ENCODE measurements at places on chromosomes 5 and 9.

GRCh38 chr5:73312146-73312871, 136.3 kb downstream of the FOXD1 start:
- DNase-seq = no peak

DNA sequence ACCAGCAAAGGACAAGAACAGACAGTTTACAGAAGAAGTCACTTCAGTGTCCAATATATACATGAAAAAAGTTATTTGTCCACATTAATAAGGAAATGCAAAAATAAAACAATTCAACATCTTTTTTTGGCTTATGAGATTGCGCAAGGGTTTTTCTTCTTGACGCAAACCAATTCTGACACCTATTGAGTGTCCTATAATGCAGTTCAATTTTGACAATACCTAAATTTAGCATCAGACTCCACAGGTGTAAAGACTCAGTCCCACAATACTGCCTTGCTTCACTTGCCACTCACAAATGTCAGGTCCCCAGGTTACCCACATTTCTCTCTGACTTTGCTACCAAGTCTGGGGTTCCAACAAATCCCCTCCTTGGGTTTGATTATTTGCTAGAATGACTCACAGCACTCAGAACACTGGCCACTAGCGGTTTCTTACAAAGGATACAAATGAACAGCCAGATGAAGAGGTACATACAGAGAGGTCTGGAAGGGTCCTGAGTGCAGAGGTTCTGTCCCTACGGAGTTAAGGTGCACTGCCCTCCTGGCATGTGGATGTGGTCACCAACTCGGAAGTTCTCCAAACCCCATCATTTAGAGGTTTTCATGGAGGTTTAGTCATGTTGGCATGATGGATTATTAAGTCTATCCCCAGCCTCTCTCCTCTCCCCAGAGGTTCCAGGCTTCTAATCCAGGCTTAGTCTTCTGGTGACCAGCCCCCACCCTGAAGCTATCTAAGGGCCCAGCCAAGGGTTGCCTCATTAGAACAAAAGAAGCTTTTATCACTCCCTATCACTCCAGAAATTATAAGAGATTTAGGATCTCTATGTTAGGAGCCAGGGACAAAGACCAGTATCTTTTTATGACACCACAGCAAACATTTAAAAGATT, 27.0 kb upstream of the SLC22A5 start:
- no peak for DNase-seq

GRCh38 chr9:121447321-121447834, 52.3 kb downstream of the GGTA1 start:
- DNase-seq = no peak

DNA sequence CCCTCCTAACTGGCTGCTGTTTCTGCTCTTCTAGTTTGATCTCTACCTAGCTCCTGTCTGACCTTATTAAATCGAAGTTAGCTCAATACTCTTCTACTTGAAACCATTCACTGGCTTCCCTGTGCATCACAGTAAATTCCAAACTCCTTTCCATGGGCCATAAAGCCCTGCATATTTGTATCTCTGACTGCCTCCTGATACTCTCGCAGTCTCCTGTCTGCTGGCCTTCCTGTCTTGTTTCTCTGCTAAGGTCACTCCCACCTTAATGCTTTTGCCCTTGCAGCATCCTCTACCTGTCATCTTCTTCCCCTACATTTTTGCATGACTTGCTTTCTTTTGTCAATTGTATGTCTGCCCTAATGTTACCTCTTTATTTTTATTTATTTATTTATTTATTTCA, 44.8 kb downstream of the SNCAIP start:
- DNase-seq = no peak

- DNase-seq = no peak
Observed at GRCh38 chr9:115596746-115597080, 478.8 kb upstream of the TNC start.

DNA sequence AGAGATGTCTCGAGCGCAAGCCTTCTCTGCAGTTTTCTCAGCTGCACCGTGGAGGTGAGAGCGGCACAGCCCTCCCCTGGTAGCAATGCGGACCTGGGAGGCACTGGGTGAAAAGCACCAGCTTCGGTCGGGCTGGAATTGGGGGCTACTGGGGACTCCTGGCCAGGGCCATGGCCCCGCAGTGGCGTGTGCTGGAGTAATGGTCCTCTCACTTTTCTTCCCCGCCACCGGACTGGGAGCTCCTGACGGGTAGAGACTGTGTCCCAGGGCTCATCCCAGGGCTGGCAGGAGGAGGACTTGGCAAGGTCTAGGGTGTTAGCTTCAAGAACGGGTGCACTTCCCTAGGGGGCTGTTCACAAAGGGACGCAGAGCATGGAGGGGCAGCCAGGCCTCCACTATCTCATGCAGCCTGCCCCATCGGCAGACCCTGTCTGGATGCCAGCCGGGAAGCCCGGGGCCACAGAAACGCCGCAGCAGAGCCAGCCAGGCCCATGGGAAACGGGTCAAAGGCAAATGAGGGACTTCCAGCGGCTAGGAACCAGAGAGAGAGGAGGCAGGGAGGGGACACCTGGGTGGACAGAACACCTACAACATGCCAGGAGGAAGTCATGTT, 92.6 kb upstream of the MVB12B start:
- DNase-seq = peak; percentile 3

GRCh38 chr5:59152701-59153245, 569.9 kb downstream of the RAB3C start:
- no peak for DNase-seq

DNA sequence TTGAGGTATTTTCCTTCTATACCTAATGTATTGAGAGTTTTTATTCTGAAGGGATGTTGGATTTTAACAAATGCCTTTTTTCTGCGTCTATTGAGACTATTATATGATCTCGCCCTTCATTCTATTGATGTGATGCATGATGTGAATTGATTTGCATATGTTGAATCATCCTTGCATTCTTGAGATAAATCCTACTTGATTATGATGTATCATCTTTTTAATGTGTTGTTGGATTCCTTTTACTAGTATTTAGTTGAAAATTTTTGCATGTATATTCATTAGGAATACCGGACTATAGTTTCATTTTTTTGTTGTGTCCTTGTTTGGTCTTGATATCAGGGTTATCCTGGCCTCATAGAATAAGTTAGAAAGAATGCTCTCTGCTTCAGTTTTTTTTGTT, 169.7 kb downstream of the NPR3 start:
- DNase-seq = no peak

DNA sequence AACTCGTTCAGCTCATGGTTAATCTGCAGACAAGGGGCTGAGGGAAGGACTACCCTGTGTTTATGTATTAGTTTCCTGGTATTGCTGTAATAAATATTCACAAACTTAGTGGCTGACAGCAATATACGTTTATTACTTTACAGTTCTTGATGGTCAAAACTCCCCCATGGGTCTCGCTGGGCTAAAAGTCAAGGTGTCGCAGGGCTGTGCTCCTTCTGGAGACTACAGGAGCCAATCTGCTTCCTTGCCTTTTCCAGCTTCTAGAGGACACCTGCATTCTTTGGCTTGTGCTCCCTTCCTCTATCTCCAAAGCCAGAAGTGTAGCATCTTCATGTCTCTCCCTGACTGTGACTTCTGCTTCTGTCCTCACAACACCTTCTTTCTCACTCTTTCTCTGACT, 653.8 kb upstream of the RIOK2 start:
- no peak for DNase-seq

DNA sequence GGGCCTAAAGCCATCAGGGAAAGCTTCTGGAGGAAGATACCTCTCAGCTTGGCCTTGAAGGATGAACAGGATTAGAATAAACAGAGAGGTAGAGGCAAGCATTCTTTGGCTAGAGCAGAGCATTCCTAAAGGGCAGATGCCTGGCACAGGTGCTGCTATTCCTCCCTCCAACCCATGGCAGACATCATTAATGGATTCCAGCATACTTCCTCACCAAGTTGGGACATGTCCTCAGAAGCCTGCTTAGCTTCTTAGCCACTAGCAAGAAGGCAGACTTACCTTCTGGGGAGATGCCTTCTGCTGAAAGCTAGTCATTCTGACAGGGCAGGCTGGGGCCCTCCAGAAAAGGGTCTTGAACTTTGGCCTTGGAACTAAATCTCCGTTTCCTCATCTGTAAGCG, 122.0 kb downstream of the RGS3 start:
- no peak for DNase-seq

DNA sequence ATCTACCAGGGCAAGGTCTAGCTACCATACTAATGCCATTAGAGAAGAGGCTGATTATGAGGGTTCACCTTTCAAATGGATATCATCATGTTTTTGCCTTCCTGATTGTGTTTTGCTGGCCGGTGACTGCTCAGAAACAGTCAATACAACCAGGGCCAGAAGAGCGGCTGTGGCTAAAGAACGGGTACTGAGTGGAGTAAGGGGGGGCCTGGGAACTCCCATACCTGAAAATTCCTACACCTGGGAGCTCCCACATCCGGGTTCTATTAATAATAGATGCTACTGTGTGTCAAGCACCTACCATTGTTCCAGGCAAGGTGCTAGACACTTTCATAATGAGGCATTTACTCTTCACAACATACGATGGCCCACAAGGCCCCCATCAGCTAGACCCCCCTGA, 79.2 kb downstream of the CDK5RAP2 start:
- no peak for DNase-seq

DNA sequence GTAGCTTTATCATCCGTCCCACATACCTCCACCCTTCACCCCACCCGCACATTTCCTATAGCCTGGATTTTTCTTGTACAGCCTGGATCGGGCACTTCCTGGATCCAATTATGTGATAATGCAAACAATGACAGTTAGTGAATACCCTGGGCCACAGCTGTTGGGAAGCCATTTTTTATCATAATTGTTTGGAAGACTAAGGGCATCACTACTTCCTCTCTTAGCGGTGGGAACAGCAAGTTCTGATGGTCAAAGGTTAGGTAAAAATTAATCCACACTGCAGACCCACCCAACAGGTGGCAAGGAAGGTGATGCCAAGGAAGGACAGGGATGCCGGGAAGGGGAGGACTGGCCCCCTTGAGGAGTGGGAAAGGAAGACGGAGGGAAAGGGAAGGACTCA, 183.7 kb downstream of the SAXO1 start:
- no peak for DNase-seq

- DNase-seq = no peak
Observed at GRCh38 chr5:141050622-141051520, at the start of gene PCDHB1. PCDHB1 (plus strand) TSS chr5:141051374; CDS start chr5:141051471, 97 bp downstream.

DNA sequence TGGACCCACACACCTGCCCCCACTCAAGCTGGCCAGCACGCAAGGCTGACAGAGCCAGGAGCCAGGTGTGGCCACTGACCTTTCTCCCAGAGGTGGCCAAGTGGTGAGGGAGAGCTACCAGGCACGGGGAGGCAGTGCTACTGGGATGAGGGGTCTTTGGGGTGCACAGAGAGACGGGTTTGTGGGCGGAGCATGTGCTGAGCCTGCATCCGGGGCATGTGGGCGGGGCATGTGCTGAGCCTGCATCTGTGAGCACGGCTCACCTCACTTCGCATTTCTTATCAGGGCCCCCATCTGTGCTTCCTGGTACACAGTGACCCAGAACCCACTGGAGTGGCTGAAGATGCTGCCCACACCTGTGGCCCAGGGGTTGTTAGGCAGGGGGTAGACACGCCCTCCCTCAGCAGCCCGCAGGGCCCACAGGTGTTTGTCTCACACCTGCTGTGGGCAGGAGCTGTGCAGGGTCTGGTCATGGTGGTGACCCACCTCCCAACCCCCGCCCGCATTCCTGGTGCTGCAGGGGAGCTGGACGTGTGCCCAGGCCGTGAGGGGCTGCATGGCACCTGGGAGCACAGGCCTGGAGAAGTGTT, 21.5 kb downstream of the CCDC187 start:
- no peak for DNase-seq

- DNase-seq = no peak
Observed at GRCh38 chr9:115437418-115437817, 319.5 kb upstream of the TNC start.

GRCh38 chr9:90176901-90177300, 465.7 kb downstream of the DIRAS2 start:
- no peak for DNase-seq

GRCh38 chr9:75658301-75658905, 232.1 kb upstream of the PCSK5 start:
- DNase-seq = no peak

DNA sequence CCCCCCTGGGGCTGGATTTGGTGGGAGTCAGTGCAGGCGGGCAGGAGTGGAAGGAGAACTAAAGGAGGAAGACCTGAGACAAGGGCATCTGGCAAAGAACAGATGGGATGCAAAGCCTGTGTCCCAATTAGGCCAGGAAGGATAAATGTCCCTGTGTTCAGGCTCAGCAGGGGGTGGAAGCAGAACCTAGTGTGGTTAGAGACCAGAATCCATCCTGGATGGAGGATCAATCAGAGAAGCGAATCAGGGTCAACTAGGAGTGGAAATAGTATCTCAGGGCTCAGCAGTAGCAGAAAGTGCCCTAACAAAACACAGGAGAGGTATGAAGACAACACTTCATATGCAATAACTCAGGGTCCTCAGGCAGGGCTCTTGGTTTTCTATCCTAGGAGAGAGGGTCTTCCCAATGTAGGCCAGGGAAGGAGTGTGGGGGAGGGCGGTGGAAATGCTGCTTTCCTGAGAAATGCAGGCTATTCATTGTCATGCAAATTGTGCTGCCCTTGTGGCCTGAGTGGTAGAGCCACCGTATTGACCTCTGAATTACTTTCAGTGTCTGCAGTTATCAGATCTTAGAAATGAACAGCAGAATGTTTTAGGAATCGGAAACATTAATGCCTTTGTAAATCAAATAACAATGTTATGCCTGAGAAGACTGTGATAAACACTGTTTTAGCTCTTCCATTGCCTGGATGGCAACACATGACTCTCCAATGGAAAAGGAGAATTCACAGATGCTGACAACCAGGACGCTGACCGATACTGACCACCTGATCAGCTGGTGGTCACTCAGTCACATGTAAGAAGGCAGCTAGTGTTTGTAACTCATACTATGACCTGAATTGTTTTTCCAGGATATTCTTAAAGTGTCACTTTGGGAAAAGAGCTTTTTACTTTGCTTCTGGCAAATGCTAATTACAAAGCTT, 323.6 kb downstream of the SEMA5A start:
- no peak for DNase-seq

DNA sequence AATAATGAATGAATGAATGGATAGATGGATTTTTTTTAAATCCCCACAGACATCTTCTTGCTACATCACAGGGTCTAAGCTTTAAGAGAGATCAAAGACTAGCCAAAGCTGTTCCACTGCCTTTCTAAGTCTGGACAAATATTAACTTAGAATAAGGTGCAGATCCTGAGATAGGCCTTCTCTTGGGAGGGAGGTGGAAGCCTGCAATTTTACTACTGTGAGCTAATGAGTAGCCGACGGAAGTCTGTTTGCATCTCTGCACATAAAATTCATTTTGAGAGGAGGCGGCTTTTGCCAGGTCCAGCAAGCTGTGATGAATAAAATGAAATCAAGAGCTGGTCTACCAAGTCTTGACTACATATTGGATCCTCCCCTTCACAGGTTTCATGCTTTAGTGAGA, 484.9 kb downstream of the TMEM38B start:
- no peak for DNase-seq

GRCh38 chr9:94681508-94681907, 42.2 kb upstream of the FBP1 start:
- DNase-seq = peak; percentile 72

- no peak for DNase-seq
Observed at GRCh38 chr5:58825899-58826298, 243.0 kb downstream of the RAB3C start.

Measured in HEK293T (cell line).